NCI-H510A treated with DMSO at 0.1 percent for 48 hours (cell line): ENCODE measurements at places on chromosomes 11 and 22.

DNA sequence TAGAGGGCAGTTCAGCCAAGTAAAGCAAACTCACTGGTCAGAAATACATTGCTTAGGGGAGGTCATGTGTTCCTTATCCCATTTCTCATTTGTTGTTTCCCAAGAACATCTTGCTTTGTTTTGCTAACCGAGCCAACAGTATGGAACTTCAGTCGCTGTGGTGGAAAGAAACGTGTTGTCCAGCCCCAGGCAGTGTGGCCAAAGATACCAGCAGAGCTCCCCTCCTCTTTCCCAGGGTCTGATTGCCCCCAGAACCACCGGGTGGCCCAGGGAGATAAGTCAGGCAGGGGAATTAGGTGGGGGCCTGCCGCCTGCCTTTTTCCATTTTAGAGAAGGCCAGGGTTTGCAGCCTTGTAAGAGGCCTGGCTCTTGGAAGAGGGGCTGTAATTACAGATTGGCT lies 98.7 kb upstream of the CRYBB3 start:
- DNase-seq: no peak

DNA sequence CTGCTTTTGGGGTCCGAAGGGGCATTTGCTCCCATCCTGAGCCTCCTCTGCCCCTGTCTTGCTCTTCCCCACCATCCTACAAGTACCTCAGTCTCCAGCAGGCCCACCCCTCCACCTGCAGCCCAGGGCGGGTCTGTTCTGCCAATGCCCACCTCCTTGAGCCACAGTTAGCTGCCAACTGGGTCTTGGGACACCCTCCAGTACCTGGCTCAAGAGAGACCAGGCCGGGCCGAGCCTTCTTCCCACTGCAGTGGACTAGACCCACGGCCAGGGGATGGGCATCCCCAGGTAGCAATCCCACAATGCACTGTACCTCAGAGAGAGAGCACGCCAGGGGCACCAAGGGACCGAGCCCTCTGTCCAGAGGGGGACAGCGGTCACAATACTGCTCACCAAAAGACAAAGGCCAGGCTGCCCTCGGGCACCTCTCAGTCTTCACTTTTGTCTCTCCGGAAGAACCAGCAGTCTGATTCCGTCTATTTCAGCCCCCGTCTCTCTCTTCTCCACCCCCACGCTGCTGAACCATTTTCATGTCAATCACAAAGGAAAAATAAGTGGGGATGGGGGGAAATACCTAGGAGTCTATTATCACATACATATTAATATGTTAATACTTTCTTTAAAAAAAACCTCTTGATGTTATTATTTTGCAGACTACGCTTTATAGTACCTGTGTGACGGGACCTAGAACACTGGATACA lies 51.7 kb downstream of the SYT13 start:
- no peak for DNase-seq

- DNase-seq: no peak
These were observed 2.8 kb downstream of the HTR3A start for GRCh38 chr11:113977701-113978100.

DNA sequence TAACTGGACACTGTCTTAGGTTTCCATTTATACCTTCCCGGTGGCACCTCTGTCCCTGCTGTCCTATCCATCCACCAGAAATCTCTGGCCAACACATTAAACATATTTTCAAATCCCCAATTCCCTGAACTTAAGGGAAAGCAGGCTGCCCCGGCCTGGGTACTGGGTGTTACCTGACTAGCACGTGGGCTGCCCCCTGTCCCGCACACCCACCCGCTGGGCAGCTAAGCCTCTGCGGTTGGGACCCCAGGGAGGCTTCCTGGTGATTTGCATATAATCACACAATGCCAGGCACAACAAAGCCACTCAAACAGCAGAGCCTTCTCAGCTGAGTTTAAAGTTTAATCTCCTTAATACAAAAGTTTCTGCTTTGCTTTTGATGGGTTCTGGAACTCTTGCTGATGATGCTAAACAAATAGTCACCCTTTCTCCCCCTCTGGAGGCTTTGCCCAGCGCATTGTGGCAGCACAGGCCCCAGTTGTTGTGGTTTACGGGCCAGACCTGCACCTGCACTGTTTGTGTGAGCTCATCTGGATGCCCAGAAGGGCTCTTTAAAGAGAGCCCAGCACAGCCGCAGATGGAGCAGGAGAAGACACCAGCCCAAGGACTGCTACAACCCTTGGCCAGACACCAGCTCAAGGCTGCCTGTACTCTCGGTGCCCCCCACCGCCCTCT lies 59.9 kb upstream of the POU2AF1 start:
- DNase-seq: peak; percentile 74

GRCh38 chr11:34327804-34328631 lies 29.8 kb downstream of the ABTB2 start:
- DNase-seq: no peak

- no peak for DNase-seq
These were observed 46.5 kb upstream of the TH start for GRCh38 chr11:2218031-2218633.

- DNase-seq: no peak
These were observed 4.9 kb downstream of the TBRG1 start for GRCh38 chr11:124627546-124627945.

GRCh38 chr11:29780756-29781155 lies 236.1 kb downstream of the KCNA4 start:
- DNase-seq: no peak

- no peak for DNase-seq
These were observed 68.5 kb upstream of the MPEG1 start for GRCh38 chr11:59281177-59281576.

DNA sequence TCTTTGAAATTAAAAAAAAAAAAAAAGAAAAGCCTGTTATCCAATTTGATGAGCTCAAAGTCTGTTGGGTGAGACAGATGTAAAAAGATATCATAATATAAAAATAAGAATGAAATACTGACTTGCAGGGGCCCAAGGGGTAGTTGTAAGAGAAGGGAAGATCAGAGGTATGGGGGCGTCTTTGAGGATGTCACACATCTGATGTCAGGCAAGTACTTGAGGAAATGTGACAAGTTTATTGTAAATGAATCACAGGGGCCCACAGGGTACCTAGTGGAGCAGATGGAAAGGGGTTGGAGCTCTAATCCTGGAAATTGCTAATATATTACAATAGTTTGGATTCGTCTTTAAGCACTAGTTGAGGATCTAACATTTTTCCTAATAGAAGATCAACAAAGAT lies 131.6 kb downstream of the MAML2 start:
- no peak for DNase-seq

DNA sequence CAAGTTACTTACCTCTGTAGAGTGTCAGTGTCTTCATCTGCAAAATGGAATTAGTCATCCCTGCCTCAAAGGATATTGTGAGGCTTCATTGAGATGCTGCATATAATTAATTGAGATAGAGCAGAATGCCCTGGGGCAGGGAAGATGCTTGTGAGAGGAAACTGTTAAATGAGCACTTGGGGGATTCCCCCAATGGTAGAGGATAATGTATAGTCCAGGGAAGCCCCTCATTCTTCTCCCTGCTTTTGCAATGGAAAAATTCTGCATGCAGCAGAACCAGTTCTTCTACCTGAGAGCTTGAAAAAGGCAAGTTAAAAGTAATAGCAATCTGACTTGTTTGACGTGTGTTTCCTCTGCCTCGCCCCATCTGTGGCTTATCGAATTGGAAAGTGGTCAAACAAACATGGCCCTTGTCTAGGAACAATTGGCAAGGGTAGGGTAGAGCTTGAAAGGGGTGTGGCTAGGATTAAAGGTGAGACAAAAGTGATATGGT lies 90.9 kb downstream of the NAV2 start:
- DNase-seq: peak; percentile 42

- DNase-seq: no peak
These were observed 12.3 kb upstream of the TSKU start for GRCh38 chr11:76770642-76771445.

DNA sequence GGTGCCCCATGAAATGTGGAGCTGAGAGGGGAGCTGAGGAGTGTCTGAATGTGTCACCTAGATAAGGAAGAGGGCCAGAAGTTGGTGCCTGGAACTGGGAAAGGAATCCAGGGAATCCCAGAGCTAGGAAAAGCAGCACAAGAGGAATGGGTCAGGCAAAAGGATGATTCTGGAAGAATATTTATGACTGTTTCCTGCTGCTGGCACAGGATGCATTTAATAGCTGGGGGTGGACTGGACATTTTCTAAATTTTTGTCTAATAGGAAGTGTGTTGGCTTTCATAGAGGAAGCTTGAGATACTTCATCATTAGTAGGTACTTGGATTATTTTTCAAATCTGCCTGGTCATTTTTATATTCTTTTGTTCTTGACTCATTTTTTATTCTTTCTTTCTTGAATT lies 17.4 kb upstream of the MRGPRX2 start:
- no peak for DNase-seq

DNA sequence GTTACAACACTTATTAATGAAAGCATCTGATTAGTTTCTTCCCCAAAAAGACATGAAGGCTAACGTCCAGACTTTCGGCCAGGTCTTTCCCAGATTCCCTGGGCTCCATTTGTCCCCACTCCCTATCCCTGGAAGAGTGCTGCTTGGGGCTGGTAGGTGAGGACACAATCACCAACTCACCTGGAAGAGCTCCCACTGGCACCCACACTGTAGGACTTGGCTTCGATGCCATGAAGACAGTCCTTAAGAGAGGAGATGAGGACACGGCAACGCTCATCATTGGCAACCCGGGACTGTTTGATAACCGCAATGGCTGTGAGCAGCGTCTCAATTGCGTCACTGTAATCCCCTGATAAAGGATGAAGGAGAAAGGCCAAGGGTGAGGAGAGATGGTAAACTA lies 18.2 kb downstream of the CPSF7 start:
- DNase-seq: no peak

DNA sequence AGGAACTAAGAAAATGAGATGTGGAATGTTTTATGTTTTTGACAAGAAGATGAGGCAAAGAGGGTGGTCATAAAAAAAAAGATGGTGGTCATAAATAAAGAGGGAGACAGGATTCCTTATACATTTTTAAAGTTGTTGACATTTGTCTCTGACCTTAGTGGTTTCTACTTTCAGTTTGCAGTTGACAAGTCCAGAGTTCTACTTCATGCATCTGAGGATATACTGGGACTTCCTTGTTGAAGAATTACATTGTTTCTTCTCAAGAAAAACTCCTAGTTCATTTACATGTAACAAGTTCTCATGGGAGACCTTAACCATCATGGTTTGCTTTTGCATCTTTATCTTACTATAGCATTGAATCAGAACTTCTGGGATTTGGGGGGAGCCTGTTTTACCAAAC lies 1.2 kb downstream of the OR6X1 start:
- no peak for DNase-seq

DNA sequence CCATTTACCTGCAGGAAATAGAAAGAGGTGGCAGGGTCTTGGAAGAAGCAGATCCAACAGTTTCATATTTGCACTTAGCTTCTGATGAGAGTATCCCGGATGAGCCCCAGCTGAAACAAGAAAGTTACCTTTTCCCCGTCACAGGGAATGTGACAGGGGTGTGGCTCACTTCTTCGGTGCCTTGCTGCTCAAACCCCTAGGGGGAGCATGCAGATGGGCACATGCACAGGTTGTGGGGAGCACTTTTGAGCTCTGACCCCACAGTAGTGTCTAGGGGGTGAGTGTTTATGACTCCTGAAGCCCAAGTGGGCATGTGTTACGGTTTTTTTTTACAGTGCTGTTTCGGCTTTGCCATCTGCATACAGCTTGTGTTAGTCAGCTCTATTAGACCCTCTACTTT lies 1221.0 kb downstream of the JRKL start:
- DNase-seq: no peak

DNA sequence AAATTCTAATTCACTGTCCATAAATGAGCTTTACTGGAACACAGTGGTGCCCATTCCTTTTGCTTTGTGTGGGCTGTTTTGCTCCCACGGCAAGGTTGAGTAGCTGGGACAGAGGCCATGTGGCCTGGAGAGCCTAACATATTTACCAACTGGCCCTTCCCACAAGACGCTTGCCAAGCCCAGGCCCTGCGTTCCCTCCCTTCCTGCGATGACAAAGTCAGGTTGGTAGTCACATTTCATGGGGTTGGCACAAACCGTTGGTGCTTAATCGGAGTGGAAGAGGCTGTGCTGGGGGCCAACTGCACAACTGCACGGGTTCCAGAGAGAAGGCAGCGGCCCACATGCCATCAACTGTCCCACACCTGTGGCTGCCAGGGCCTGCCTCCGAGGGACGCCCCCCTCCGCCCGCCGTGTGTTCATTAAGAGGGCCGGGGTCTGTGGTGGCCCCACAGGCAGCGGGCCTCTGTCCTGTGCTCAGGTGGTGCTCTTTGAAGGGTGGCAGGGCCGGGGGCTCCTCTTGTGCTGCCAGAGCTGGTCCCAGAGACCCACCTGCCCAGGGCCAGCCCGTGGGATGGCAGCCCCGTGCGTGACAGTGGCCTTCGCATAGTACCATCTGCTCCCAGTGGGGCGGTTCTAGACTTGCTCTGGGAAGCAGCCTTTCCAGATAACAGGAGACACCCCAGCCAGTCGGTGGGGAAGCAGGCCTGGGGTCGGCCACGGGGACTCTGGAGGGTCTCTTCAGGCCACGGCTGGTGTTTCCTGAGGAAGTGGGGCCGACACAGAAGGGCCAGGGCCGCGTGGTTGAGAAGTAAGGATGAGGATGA lies 81.5 kb upstream of the CLDN5 start:
- DNase-seq: no peak

DNA sequence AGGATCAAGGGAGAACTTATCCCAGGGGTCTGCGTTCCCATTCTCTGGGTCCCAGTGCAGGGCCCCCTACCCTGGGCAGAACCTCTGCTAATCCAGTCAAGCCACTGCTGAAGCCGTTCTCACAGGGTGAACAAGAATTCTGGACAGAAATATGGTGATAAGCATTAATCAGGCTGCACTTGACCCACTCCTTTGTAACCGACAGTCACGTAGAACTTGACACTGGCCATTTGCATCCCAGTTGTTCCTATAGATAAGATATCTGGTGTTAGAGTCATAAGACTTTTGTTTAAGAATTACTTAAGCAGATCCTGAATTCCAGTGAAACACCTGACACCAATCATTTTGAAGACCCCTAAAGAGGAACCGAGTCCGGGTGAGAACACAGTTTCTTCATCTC lies 107.5 kb upstream of the THY1 start:
- DNase-seq: no peak

DNA sequence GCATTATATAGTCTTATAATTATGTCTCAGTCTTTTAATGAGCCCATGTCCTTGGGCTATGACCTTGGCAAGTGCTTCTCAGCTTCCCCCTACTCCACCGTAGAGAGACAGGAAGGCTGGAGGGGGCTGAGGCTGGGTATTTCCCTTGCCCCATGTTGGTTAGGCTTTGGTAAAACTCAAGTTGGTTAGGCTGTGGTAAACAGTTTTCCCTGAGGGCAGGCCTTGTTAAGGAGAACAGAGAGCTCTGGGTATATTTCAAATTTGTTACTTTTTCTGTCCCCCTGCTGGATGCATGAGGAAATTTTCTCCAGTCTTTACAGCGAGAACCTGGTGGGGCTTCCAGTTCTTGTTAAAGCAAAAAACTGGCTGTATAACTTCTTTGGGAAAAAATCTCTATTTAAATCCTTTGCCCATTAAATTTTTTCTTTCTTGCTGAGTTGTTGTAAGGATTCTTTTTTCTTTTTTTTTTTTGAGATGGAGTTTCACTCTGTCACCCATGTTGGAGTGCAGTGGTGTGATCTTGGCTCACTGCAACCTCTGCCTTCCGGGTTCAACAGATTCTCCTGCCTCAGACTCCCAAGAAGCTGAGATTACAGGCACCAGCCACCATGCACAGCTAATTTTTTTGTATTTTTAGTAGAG lies 12.2 kb upstream of the DCHS1 start:
- DNase-seq: peak; percentile 2
